ENCODE measurements at places on chromosomes 3 and 15. TPM values are rescaled to one million over a fixed set of nuclear protein-coding genes. Genes with fewer than 3 reads are reported as not detected.

FOXB1 gene
- total RNA-seq = 0.55 TPM

UACA gene
- 9.4 TPM for total RNA-seq

NKIRAS1 gene
- 7.1 TPM for total RNA-seq

NRG4 gene
- not detected for total RNA-seq

DNA sequence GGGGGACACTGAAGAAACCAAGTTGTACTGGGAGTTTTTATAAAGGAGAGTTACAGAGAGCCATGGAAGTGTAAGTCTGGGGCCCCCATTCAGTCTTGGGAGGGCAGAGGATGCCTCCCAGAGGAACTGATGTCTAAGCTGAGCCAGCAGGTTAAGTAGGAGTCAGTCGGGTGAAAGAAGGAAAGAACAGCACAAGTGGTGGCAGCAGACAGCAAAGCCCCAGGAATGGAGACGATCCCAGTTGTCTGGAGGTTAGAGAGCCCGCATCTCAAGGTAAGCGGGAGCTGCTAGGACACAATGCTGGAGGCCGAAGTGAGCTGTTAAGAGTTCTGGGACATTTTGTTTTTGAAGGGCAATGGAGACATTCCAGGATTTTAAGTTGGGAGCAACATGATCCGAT lies 88.8 kb downstream of the TAMM41 start:
- no peak for DNase-seq

DNA sequence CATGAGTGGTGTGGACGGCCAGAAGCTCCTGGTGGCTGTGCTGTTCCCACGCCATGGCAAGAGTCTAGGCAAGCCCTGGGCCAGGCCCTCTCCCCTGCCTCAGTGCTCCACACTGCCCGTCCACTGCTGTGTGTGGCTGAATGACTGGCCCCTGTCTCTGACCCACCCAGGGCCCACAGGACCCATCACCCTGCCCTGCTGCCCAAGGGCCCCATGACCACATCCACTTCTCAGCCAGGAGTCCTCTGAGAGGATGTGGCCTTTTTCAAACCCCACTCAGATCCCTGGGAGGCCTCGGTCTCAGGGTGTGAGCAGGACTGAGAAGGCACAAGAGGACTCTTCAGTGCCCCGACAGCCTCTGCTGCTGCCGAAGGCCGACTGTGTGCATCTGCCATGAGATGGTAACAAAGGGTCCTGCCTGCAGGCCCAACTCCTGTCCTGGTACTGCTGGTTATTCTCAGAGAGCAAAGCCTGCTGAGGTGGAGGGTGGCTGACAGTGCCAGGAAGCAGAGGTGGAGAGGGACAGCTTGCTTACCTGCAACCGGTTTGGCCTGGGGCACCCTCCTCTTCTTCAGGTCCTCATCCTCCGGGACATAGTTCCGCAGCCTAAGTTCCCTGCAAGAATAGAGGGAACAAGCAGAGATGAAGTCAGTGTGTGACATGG lies 47.5 kb downstream of the PTH1R start:
- DNase-seq = no peak

DNA sequence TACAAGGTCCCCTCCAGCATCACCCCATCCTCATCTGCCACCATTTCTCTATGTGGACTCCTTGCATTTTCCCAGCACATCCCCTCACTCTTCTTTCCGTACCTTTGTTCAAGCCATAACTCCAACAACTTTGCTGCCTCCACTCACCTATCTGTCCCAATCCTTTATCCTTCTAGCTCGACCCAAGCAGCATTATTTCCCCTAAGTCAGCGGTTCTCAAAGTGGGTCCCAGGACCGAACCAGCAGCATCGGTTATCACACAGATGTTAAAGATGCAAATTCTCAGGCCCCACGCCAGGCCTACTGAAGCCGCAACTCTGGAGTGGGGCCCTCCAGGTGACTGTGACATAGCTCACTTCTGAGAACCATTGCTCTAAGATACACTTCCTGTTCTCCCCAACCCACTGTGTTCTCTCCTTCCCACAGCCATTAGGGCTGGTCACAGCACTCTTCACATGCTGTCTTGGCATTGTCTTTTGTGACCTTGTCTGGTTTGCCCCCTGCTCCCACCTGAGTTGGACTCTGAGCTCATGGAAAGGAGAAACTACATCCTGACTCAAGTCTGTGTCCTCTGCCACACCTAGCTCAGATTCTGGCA lies 56.2 kb downstream of the AAGAB start:
- no peak for DNase-seq

DNA sequence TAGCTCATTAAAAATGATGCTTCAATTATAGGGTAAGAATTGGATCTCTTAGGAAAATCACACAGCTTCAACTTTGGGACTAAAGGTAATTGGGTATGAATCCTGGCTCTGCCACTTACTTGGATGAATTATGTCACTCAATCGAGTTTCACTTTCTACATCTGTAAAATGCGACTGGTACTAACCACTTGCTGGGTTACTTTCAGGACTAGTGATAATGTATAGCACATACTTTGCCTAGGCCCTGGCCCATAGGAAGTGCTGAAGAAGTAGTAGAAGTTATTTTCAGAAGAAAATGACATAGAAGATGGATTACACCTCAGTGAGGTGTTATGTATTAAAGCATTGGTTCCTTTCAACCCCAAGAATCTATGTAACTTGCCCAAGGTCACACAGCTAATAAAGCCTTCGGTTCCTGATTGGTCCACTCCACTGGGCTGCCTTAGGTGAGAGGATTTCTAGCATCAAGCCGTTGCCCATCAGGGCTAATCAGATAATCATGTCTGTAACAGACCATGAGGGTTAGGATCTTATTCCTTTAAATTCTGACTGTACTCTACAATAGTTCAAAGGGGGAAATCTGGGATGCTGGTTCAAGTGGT lies 29.4 kb upstream of the AP4E1 start:
- DNase-seq = no peak

GRCh38 chr15:99052205-99052604 lies 44.6 kb upstream of the PGPEP1L start:
- DNase-seq = no peak

- DNase-seq = no peak
Measured at GRCh38 chr3:138457863-138458735, 23.7 kb downstream of the ESYT3 start.

Data from kidney epithelial cell (primary cell).